ENCODE measurements at places on chromosomes 11 and 22.
A peak's percentile ranks its signal among the peaks of the same experiment; 100 is the strongest.

DNA sequence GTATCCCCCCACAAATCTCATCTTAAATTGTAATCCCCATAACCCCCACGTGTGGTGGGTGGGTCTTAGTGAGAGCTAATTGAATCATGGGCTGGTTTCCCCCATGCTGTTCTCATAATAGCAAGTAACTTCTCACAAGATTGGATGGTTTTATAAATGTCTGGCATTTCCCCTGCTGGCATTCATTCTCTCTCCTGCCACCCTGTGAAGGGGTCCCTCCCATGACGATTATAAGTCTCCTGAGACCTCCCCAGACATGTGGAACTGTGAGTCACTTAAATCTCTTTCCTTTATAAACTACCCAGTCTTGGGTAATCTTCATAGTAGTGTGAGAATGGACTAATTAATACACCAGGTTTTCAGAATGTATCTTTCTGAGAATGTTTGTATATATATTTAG, 1159.4 kb downstream of the FAM181B start:
- no peak for DNase-seq

DNA sequence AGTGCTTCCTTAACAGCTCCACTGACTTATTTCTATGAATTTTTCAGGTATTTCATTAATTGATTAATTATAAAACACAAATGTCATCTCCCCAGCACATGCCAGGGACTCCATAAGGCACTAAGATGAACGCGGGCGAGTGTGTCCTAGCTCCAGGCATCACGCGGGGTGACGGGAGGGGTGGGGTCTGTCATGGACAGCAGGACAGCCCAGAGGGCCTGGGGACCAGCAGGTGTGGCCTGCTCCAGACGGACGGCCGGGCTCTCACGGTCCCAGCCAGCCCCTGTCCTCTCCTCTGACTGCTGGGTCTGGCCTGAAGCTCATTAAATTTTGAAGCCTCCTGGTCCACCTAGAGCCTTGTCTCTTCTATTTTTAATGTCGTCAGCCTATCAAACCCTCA, 531.1 kb downstream of the BRD1 start:
- DNase-seq, result peak; percentile 15

DNA sequence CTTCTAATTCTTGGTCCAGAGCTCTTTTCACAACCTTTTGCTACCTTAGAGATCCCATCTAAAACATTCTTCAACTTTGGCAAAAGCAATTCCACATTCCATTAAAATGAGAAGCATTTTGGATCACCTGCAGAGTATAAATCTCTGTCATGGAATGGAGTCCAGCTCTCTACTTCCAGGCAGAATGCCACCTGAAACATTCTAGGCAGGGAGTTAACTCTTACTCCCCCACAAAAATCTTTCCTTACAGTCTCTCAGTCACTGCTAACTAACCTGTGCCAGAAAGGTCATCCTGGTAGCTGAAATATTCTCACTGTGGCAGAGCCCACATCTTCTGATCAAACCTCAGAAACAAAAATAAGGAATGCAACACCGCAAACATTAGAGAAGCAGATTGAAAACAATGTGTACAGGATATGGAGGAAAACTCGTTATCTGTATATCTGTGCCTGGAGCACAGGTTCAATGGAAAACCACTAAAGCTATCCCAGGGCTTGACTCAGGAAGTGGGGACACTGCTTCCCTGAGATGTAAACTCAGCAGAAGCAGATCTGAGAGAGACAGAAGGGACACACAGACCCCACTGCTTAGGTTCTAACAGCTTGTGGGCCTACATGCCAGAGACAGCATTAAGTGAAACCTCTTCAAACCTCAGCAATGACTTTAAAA, 78.9 kb downstream of the KCNC1 start:
- DNase-seq, result no peak

GRCh38 chr22:37188901-37189466, 937 bp upstream of the C1QTNF6 start:
- peak; percentile 79 for DNase-seq

DNA sequence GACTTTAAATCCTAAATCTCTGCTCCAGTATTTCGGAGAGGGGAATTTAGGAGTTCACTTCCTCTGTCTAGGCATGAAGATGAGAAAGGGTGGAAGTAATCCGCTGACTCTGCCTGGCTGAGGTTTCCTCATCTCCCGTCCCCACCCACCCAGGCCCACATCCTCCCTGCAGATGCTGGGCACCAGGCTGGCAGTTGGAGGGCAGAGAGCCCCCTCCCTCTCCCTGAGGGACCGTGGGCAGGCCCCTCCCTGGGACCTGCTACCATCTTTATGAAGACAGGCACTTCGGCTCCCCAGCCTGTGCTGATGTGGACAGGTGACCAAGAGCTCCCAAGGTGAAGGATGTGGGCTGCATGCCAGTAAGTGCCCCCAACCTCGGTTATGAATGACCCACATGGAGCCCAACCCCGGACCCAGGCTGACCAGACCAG, 6.7 kb downstream of the CASTOR1 start:
- DNase-seq, result no peak

- peak; percentile 83 for DNase-seq
Measured at GRCh38 chr22:37971475-37972434, 12.6 kb downstream of the SOX10 start.

DNA sequence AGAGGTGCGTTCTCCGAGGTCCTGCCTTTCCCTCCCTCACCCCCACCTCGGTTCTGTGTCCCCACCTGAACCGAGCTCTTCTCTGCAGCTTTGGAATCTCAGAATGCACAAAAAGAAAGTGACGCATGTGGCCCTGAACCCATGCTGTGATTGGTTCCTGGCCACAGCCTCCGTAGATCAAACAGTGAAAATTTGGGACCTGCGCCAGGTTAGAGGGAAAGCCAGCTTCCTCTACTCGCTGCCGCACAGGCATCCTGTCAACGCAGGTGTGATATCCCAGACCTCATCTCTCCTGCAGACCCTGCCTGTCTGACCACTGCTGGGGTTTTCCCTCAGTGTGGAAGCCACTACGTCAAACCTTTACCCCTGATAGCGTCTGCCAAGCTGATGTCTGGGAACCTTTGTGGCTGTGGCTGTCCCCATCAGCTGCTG, 13.9 kb downstream of the ACP2 start:
- DNase-seq, result no peak

- DNase-seq, result no peak
Measured at GRCh38 chr11:22006901-22007300, 186.0 kb upstream of the ANO5 start.

DNA sequence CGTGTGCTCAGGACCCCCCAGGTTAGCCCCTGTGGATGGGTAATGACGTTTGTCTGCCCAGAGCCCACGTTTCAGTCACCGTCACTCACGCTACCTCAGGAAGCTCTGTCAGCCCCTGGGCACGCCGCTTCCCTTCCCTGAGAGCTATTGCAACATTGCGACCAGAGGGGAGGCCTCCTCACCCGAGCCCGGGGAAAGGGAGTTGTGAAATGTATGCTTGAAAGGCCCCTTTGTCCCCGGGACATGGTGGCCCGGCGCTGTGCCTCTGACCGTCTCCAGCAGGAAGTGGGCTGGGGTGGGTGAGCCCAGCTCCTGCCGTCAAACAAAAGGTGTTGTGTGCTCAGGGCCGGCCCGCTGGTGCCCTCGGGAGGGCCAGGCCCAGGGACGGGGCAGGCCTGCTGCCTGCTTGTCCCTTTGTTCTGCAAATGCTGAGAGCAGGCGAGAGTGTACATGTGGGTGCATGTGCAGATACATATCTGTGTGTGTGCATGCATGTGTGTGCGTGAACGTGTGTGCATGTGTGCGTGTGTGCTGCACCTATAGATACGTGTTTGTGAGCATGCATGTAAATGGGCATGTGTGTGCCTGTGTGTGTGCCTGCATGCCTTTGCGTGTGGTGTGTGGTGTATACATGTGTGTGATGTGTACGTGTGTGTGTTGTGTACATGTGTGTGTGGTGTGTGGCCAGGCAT, 1125.0 kb downstream of the BRD1 start:
- DNase-seq, result peak; percentile 60

GRCh38 chr22:31394326-31394725, 5.1 kb upstream of the DRG1 start:
- DNase-seq, result no peak

DNA sequence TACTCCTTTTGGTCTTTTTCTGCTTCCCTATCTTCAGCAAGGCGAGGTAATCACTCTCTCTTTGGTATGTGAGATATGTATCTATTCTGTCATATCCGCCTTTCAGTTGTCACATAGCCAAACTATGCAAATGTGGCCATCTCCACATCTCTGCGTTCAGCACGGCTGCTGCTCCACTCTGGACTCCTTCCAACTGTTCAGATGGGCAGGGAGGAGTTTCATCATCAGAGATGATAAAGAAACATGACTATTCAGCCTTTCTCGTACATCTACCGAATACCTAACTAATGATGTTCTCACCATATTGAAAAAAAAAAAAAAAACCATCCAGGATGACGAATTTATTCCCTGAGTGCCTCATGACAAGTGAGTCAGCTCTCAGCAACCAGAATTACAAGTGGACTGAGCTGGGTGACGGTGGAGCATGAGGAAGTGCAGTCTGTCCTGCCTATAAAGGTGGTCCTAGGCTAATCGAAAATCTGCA, 899.6 kb downstream of the OPCML start:
- DNase-seq, result no peak

GRCh38 chr22:30600921-30601320, 6.1 kb upstream of the TCN2 start:
- no peak for DNase-seq

GRCh38 chr11:98056945-98057344, 963.8 kb upstream of the CNTN5 start:
- DNase-seq, result no peak

GRCh38 chr22:39655004-39655579, 84.5 kb downstream of the CACNA1I start:
- DNase-seq, result peak; percentile 77

DNA sequence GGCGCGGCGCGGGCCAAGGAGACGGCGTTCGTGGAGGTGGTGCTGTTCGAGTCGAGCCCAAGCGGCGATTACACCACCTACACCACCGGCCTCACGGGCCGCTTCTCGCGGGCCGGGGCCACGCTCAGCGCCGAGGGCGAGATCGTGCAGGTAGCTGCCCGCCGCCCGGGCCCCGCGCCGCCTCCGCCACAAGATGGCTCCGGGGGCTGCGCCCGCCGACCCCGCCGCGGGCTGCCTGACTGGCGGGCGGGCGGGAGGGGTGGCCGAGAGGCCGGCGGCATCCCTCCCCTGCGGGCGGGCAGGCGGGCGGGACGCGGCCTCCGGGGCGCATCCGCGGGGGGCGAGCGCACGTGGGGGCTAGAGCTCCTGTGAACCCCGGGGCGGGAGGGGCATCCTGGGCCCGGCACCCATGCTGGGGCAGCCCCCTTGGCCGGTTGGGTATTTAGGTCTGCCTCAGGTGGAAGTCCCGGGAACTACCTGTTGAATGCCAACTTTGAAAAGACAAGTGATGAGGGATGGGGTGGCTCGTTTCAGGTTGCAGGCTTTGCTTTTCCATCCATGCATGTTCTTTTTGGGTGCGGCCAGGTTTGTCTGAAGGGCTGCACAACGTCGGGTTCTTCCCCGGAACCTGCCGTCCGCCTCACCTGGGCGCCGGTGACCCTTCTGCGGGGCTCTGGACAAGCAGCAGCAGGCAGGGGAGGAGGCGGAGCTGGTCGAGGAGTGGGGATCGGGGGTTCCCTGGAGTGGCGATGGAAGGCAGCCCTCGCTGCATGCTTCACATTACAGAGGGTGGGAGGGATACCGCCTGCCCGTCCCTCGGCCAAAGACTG, 760 bp downstream of the ZNRF3 start:
- peak; percentile 88 for DNase-seq

DNA sequence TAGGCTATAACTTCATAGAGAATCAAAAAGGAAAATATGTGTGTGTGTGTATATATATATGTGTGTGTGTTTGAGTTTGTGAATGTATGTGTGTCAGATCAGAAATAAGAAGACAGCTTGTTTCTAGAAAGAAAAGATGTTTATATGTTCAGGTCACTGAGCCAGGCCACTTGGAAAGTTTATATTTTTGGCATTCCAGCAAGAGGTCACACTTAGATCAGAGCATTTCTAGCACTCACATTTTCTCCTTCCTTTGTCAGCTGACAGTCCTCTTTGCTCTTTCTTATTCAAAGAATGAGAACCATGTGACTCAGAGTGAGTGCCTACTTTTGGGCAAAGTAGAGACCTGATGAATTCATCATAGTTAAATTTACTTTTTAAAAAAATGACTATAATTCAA, 22.9 kb downstream of the RAB38 start:
- DNase-seq, result no peak

- no peak for DNase-seq
Measured at GRCh38 chr11:79762279-79762921, 321.6 kb upstream of the TENM4 start.
